ENCODE measurements at places on chromosomes 12 and 14.

- no peak for DNase-seq
These were observed 10.8 kb downstream of the TMEM52B start for GRCh38 chr12:10189653-10190052.

DNA sequence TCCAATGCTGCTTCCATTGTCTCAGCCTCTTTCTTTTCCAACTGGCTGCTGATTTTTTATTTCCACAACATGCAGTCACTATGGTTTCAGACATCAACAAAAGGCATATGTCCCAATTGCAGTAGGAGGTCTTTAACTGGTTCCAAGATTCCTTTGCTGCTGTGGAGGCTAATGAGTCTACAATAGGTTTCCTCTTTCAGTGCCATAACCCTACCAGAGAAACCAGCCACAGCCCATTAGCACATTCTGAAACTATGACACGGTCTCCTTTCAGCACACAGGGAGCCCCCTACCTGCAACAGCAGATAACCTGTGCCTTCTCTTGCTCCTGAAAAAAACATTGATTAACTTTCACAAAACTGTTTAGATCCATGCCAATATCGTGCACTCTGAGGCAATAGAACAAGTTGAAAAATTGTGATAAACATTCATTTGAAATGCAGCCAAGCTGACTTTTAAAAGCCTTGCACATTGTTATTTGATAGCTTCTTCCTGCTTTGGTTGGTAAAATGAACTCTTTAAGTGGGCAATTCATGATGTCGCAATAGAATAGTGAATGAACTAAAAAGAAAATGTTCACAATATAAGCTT is 32.4 kb downstream of the PLEKHG7 start:
- DNase-seq, result no peak

DNA sequence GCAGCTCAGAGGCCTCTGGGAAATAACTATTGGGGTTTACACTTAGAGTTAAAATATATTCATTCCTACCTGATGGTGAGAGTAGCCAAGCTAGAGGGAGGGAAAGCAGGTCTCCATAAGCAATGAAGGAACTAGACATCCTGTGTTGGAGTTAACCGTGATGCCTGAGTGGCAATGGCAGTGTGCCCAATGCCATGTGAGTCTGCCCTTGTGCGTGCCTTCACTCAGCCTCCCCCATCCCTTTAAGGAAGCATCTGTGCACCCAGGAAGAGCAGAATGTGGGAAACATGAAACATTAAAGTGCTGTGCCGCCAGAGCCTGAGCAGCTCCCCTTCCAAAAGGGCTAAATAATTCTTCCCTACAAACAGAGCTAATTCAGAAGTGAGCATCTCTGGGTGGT is 76.3 kb downstream of the COX16 start:
- DNase-seq, result no peak

GRCh38 chr12:105921872-105922669 is 216.7 kb downstream of the NUAK1 start:
- no peak for DNase-seq

DNA sequence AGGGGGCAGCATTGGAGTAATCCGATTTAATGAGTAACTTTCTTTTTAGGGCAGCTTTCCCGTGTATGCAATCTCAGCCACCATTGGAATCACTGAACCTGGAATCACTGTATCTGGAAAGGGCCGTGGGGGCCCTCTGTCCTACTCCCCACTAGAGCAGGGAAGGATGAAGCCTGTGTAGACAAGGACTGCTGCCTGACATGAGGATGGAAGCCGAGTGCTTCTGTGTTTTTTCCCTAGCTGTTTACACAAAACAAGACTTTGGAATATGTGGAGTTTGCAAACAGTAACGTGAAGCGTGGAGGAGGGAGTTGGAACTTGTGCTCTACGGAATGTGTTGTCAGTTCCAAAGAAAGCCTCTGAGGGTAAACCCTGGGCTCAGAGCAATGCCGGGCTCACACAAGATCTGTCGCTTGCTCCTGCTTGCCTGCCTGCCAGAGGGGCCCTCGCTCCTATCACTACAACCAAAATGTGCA is 32.4 kb upstream of the HDAC7 start:
- DNase-seq, result no peak

DNA sequence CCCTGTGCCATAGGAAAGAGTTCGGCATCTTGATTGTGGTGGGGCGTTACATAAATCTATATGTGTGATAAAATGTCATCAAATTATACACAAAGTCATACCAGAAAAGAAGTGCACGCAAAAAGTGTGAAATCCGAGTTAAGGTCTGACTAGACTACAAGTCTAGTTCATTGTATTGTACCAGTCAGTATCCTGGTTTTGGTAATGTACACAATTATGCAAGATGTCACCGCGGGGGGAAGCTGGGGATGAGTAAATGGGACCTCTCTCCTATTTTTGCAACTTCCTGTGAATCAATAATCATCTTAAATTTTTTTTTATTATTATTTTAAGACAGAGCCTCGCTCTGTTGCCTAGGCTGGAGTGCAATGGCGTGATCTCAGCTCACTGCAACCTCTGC is 43.2 kb upstream of the BCL11B start:
- no peak for DNase-seq

DNA sequence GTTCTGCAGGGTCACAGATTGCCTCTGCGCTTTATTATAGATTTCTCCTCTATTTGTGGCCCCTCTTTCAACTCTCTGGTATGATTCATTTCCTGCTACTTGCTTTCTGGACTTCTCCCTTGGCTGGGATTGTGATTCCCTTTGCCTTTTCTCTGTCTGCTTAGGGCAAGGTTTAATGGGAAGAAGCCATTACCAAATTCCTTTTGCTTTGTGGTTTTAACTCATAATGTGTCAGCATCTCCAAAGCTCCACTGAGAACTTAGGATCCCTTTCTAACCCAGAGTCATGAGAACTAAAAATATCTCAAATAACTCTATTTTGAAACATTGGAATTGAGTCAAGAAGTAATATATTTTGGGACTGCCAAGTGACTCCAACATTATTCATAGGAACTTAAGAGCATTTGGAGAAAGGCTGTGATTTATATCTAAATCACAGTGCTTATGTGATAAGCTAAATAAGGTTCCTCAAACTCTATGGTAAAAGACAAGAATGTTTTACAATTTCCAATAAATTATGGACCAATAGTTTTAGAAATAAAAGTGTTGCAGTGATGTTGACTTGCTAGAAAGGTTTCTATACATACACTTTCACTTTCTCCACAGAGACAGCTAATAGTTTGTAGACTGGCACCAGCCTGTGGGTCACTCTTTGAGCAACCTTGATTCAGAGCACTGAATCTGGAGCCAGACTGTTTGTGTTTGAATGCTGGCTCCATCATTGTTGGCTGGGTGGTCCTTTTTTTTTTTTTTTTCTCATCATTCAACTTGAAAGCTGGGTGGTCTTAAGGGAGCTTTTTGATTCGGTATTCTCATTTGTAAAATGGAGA is 93.9 kb downstream of the DACT1 start:
- no peak for DNase-seq

GRCh38 chr12:61780435-61780834 is 479.8 kb upstream of the USP15 start:
- no peak for DNase-seq

GRCh38 chr14:81427348-81428058 is 27.4 kb upstream of the STON2 start:
- no peak for DNase-seq

DNA sequence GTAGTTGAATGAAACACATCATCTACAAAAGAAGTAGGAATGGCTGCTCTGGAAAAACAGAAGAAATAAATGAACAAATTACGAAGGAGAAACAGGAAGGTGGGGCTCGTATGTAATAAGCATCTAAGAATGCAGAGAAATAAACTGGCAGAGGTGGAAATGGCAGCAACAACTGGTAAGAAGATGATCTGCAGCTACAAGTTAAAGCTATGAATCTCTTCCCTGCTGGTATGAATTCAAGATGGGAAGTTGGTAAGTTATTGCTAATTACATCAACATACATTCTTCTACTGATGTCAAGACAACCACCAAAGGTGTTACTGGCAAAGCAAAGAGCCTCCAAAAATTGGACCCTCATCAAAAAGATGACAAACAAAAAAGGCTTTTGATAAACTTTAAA is 59.8 kb downstream of the HECTD4 start:
- DNase-seq, result no peak

DNA sequence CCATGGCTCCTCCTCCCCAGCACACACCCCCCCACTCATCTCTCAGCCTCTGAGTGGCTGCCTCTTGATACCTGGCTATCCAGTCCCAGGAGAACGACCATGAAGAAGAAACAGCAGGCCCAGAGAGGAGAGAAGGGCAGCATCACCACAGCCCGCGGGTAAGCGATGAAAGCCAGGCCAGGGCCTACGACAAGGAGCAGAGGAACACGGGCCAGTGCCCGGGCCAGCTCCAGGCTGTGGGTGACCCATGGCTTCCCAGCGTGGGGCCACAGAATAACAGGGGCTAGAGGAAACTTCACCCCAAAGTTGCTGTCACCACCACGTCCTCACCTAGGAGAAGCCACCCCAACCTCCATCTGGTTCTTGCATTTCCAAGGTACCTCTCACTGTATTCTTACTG is 10.4 kb upstream of the SLC6A12 start:
- no peak for DNase-seq

DNA sequence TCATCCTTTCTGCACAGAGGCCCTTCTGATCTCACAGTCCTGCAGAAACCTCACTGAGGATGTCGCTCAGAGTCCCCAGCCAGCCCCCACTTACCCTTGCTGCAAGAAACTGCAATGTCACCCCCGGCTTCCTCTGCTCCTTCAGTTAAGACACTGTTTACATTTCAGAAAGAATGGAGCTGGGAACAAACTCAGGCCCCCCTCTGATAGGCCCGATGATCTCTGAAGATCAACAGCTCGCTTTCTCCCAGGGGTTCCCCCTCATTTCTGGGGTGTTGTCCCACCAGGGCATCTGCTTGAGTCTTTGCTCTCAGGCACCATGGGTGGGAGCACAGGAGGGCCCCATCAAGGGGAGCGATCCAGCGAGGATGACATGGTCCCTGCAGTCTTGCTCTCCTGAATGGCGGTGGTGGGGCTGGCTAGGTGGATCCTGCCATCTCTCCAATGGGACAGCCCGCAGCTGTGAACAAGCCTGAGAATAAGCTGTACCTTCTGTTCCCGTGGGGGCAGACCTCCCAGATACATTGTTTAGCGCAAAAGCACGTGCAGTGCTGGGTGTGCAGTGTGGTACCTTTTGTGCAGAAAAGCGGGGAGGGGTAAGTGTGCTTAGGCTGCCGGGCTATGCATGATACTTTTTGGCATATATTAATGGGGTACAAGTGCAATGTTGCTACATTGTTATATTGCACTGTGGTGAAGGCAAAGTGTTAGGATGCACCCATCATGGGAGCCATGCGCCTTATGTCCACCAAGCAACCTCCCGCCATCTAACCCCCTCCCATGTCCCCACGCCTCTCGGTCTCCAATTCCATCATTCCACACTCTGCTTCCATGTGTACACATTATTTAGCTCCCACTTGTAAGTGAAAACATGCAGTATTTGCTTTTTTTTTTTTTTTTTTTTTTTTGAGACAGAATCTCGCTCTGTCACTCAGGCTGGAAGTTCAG is 6.7 kb upstream of the NCOR2 start:
- DNase-seq, result no peak

- DNase-seq, result no peak
These were observed 58.7 kb downstream of the TRAF3 start for GRCh38 chr14:102835959-102836358.

GRCh38 chr12:111754671-111755070 is 12.1 kb upstream of the ALDH2 start:
- no peak for DNase-seq

GRCh38 chr12:7695566-7696197 is at the start of gene GDF3:
TSS of gene GDF3 (minus strand) at chr12:7695775. CDS start at chr12:7695728, 47 bp downstream.
- DNase-seq, result no peak

DNA sequence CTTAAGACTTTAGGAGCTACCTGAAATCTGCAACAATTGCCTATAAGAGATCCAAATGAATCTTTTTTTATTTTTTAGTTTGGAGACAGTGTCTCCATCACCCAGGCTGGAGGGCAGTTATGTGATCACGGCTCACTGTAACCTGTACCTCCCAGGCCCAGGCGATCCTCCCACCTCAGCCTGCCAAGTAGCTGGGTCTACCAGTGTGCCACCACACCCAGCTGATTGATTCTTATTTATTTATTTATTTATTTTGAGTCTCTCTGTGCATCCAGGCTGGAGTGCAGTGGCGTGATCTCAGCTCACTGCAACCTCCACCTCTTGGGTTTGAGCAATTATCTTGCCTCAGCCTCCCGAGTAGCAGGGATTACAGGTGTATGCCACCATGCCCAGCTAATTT is 26.1 kb downstream of the STK38L start:
- DNase-seq, result no peak

GRCh38 chr14:45270031-45270430 is 17.0 kb upstream of the MIS18BP1 start:
- no peak for DNase-seq

DNA sequence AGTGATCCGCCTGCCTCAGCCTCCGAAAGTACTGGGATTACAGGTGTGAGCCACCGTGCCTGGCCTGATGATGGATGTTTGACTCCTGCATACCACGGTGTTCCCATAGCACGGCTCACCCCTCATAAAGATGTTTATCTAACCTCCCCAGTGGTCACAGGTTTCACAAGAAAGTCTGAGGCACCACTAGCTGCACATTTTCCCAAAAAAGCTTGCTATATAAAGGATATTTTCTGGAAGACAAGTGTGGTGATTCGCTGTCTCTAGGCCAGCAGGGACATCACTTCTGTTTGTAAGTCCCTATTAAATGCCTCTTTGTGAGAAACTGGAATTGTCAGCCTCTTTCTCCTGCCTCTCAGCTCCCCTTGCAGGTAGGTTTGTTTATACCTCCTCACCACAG is 18.3 kb downstream of the PLEK2 start:
- no peak for DNase-seq

DNA sequence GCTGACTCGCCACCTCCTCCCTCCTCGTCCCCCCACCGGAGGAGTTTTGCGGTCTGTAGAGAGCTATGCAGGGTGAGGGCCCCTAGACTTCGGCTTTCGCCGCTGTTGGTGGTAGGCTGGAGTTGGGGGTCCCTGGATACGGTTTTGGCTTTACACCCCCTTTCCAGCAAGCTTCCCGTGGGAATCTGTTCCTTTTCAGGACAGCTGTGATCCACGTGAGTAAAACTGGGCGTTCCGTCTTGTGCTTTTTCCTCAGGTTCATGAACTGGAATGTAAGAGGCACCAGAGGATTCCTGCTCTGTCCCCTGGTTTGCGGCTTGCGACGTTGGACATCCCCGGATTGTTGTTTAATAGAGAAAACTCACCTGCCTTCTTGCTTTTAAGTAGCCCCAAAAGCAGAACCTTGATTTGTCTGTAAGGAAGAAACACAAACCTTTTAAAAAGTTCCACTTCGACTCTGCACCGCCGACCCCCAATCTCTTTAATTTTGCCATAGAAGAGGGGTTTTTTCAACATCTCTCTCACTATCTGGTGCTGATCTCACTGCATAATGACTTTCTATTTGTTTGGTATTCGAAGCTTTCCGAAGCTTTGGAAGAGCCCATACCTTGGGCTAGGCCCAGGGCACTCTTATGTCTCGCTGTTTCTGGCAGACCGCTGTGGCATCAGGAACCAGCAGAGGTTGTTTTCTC is 490 bp downstream of the PRORP start:
- no peak for DNase-seq

DNA sequence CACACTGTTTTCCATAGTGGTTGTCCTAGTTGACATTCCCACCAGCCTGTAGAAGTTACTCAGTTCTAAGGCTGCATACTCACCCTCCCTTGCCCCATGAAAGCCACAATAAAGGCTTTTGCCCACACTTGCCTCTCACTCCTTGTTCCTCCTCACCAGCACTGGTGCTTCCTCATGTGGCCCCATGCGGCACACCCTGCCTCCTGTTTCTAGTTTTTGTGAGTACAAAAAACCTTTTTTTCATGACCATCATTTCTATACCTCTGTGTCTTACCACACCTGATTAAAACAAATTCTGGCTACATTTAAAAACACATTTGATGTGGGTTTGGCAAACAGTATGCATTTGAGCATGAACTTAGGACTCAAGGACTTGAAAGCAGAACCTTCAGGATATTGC is 40.7 kb upstream of the RIN3 start:
- DNase-seq, result no peak

Measured in stimulated activated CD4-positive, alpha-beta T cell treated with anti-CD3 and anti-CD28 coated beads, Interleukin-12 subunit alpha, Interleukin-12 subunit beta, amount 100 ng/mL, for 4 hours (primary cell).